ENCODE measurements at places on chromosomes 11 and 22.
A peak's percentile ranks its signal among the peaks of the same experiment; 100 is the strongest.

DNA sequence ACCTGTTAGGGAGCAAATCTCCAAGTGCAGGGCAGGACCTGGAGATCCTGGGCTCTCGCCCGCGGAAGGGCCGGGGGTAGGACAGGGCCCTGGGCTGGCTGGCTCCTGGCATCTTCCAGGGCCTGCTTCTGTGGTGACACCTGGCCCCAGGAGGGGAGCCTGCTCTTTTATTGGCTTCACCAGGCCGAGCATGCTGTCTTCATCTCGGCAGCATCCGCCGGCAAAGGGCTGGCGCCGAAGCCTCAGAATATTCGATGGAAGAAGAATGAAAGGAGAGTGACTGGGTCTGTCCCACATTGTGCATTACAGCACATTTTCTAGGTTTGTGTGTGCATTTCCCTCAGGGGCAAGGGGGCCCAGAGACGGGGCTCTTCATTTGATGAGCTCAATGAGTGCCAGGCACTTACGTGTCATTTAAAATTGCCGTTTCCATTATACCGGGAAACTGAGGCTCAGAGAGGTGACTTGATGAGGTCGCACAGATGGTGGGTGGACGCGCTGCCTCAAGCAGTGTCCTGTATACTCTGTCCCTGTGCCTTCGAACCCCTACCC is 70.0 kb downstream of the RBX1 start:
- DNase-seq: no peak

GRCh38 chr11:109222761-109223160 is 199.2 kb upstream of the C11orf87 start:
- no peak for DNase-seq

DNA sequence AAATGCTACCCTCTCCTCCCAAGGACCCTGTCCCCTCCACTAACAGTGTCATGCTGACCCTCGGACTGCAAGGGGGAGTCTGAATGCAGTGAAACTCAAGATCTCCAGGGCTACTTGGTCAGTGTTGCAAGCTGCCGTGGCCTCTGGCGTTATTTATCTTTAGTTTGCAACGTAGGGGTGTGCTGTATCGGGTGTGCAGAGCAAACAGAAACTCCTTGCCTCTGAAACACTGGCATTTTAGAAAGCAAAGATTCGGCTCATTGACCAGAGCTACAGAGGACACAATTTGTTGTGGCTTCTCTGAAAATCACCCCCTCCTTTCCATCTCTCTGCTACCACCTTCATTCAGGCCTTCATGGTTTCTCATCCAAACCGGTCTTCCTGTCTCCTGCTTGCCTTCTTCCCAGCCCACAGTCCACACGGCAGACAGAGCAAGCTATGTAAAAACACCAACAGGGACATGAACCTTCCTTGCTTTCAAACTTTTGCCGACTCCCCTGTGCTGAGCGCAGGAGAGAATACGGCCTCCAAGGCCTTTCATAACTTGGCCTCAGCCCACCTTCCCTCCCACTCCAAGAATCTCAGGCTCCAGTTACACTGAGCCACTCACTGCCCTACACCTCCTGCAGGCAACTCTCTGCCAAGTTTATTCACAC is 14.9 kb downstream of the FZD4 start:
- DNase-seq: no peak

DNA sequence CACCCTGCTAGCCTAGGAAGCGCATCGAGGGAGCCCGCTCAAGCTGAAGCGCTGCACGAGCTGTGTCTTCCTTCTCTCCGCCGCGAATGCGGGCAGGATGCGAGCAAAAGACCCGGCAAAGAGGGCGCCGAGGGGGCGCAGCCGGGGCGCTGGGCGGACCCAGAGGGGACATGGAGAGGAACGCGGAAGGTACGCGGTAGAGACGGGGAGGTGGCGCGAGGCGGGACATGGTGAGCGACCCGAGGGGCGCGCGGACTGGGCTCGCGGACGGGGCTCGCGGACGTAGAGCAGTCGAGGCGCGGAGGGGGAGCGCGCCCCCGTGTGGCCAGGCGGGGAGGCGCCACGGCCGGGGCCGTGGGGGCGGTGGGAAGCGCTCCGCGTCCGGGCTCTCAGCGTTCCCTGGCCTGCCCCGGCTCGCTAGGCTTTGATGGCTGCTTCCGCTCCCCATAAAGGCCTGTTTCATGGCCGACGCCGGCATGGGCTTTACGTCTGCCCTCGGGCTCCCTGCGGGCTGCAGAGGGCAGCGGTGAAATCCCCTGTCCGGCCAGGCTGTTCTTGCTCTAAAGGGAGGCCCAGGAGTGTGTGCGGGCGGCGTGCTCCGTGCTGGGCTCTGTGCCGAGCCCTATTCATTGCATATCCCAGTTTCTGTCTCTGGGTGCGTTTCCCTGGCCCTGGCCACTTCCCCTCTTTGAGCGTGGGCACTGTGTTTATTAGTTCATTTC is 31.2 kb upstream of the TRIM29 start:
- DNase-seq: no peak

DNA sequence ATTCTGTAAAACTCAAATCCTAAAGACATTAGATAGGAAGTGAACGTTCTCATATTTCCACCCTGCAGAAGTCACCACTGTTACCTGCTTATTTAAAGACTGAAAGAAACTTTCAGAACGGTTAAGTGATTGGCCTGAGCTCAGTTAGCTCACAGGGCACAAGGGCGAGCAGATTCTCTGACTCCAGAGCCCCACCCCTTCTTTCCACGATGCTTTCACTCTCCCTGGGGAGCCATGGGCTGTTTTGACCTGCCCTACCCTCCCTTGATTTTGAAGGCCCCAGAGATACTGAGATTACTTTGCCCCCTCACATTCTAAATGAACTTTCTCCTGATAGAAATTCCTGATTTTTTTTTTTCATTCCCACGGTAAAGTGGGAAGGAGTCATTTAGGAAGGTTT is 33.9 kb downstream of the ARHGAP1 start:
- no peak for DNase-seq

GRCh38 chr22:37267135-37267587 is 15.1 kb upstream of the CYTH4 start:
- peak; percentile 39 for DNase-seq

DNA sequence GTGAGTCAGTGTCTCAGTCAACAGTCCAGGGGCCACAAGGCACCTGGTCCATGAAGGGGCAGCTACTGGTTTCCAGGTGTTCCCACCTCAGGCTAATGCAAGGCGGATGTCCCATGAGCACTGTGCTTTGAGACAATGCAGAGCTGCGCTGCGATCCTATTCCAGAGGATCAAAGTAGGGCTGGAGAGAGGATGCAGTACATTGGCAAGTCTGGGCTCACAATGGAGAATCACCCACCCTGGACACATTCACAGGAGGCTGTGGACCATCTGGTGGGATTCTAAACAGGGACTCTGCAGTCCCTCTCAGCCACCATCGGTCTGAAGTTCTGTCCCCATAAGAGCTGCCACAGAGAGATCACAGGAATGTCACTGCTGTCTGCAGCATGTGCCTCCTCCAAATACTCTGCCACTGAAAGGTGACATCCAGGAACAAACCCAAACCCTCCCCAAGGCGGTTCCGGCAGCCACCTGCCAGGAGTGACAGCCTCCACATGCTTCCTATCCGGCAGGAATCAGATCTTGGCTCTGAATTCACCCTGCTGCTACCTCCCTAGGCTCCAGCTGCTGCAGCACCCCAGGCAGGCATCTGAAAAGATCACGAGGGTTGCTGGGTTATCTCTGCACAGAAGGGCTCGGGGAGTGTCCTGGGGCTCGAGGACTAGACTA is 45.3 kb upstream of the SERPIND1 start:
- no peak for DNase-seq

- no peak for DNase-seq
Measured at GRCh38 chr22:40463017-40463631, 92.7 kb downstream of the SGSM3 start.

DNA sequence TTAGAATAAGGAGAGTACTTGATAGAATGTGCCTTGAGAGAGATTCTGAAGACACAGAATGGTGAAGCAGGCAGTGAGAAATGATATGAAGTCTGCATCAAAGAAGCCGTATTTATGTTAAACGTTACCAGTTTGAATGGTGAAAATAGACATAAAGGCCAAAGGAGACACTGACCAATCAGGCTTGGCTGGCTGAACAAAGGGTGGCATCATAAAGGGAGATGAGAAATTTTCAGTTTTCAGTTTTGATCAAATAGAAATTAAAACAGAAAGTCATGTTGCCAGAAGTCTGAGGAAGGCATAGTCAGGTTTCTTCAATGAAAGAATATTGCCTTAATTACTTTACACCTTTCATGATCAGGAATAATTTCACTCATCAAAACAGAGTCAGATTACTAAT is 6.6 kb downstream of the OR51F1 start:
- DNase-seq: no peak

- DNase-seq: no peak
Measured at GRCh38 chr11:121112498-121113455, 11.7 kb downstream of the TECTA start.

DNA sequence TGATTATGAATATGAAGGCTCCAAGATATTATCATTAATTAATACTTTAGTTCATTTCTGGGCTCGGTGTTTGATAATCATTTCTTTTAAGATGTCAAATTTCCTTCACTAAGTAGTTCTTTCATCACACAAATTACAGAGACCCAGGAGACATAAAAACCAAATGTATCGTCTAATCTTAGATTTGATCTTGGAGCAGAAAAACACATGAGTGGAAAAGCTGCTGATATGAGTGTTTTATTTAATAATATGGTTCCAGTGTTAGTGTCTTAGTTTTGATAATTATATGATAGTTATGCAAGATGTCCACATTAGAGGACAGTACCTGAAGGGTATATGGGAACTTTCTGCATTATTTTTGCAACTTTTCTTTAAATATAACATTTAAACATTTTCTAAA is 494.5 kb upstream of the RAG2 start:
- no peak for DNase-seq

DNA sequence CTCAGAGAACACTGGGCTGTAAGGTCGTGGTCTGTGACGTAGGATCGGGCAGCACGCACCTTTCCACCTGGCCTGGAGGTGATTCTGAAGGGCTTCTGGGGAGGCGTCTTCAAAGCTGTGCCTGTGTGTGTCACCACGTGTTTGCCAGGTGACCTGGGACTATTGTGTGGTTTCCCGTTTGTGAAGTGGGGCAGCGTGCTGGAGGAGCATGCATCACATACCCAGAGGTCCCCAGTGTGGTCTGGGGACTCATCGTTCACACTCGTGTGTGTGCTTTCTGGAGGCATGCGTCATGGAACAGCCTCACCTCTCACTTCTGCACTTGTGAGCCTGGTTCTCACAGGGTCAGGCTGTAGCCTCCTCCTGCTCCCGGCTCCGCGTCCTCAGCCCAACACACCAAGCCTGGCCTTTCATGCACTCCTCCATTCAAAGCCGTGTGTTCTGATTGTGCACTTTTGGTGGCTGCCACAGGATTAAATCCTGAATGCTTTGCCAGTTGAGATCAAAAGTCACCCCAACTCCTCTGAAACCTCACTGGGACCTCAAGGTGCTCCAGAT is 106.3 kb downstream of the KCNQ1OT1 start:
- DNase-seq: no peak

DNA sequence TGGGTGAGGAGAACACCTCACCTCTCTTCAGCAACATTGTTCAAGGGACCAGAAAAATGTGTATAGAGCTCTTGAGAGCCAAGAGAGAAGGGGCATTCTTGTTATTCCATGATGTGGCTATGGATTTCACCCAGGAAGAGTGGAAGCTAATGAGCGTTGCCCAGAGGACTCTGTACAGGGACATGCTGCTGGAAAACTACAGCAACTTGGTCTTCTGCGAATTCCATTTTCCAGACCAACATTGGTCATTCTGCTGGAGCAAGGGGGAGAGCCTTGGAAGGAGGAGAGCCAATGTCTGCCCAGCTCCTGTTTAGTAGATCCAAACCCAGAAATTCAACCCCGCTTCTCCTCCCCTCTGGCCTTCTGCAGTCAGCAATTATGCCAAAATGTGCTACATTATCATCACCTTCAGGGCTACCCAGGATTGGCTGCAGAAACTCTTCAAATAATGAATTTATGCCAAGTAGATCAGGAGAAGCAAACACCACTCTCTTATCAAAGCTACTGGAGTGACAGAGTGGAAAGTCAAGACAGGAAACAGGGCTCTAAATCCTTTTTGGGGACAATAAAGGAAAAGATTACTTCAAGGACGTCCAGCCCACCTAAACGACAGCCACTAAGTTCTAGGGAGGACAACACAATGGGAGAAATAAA is 707.5 kb upstream of the LUZP2 start:
- no peak for DNase-seq

GRCh38 chr11:92790366-92790765 is 179.1 kb upstream of the MTNR1B start:
- DNase-seq: no peak

GRCh38 chr11:2509481-2510001 is 64.7 kb downstream of the KCNQ1 start:
- no peak for DNase-seq

GRCh38 chr22:40263191-40263590 is 83.1 kb upstream of the ADSL start:
- no peak for DNase-seq

DNA sequence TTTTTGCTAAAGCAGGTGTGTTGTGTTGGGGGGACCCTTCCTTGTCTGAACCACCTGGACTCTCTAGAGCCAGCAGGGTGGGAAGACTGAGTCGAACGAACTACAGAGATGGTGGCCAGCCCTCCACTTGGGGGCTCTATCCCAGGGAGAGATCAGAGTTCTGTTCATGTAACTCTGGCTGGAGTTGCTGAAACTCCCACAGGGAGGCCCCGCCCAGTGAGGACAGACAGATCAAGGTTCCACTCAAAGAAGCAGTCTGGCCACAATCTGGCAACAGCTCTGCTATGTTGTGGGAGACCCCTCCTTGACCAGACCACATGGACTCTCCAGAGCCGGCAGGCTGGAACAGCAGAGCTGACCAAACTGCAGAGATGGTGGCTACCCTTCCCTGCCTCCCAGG is 20.2 kb upstream of the OR5AK2 start:
- DNase-seq: no peak

GRCh38 chr22:48838376-48838775 is 989.3 kb downstream of the BRD1 start:
- no peak for DNase-seq

GRCh38 chr22:26435327-26436093 is 6.5 kb downstream of the ASPHD2 start:
- DNase-seq: no peak

DNA sequence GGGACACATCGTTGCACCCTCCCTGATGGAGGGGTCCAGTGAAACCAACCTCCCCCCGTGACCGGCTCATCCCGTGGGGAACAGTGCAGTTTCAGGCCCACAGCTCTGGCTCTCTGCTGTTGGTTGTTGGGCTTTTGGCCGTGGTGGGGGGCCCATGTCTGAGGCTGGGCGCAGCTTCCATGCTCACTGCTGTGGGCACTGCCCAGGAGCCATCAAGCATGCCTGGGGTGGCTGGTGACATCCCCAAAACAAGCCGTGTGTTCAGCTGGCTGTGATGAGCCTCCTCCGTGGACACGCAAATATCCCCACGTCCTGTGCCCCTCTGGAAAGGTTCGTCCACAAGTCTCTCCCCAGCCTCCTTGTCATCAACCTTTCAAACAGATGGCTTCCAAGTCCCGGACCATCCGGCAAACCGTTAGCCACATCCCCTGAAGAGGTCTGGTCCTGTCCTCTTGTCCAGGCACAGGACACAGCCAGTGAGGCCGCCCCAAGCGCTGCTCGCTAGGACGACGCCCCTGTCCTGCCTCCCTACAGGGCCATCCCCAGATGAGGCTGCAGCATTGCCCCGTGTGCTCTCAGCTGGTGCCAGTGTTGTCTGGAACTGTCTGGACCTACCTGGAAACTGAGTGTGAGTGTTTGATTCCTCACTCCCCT is 29.4 kb upstream of the BRSK2 start:
- no peak for DNase-seq

GRCh38 chr22:35910003-35910769 is 118.4 kb downstream of the RBFOX2 start:
- no peak for DNase-seq
